ENCODE measurements at places on chromosomes 5 and 9.

- peak; percentile 91 for DNase-seq
These were observed 226.1 kb downstream of the NR3C1 start for GRCh38 chr5:143177263-143177983.

DNA sequence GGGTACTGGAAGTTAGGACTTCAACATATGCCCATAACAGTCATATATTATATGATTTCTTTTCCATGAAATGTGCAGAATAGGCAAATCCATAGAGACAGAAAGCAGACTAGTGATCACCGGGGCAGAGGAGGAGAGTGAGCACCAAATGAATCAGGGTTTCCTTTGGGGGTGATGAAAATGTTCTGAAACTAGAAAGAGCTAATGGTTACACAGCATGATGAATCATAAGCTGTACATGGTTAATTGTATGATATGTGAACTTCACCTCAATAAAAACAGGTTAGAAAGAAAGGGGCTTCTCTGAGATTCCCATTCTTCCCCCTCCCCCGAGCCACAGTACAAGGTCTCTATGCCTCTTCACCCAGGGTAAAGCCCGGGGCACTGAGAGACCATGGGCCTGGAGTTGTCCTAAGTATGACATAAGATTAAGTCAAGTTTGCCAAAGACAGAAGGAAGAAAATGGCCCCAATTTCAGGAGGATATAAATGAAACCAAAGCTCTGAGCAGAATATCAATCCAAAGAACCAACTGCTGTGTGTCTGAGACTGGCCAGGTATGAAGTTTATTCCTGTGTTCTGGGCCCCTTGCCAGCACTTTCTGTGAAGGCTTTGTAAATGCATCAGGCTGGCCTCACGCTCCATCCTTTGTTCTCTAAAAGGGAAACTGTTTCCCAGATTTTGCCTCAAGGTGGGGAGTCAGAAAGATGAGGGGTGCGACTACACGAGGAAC, 243.8 kb downstream of the CDK5RAP2 start:
- DNase-seq: peak; percentile 39

- no peak for DNase-seq
These were observed 16.4 kb upstream of the FST start for GRCh38 chr5:53463909-53464621.

GRCh38 chr9:69599232-69599971, 72.8 kb downstream of the APBA1 start:
- no peak for DNase-seq

DNA sequence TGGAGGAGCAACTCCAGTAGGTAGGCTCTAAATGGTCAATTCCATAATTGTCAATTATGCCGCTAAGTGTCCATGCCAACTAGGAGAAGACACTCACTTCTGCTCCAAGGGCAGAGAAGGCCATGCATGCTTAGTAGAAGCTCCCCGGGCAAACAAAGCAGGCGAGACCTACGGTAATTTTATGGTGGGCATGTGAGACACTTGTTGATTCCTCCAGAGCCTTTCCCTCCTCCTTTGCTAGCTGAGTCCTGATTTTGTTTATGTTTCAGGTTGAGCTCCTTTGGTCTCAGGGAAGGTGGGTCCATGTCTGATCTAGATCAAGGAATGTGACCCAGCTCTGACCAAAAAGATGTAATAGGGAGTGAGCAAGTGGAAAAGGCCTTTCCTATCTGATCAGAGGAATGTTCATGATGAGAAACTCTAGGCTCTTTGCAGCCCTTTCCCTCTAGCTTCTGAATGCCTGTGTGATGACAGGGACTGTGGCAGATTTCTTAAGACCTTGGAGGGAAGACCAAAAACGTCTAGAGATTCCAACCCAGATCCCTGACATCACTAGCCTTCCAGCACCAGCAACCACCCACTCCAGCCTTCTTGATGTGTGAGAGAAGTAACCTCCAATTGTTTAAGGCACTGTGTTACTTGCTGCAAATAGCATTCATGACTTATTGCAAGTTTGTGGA, 7.7 kb upstream of the CPEB4 start:
- no peak for DNase-seq
